Hair follicle dermal papilla cell (primary cell): ENCODE measurements at places on chromosomes 13 and 19. TPM values are rescaled to one million over a fixed set of nuclear protein-coding genes. Genes with fewer than 3 reads are reported as not detected.

Gene ZNF331
- total RNA-seq: 16.1 and 16.6 TPM in 2 replicates

Gene CILP2
- 0.32 and 0.36 TPM in 2 replicates for total RNA-seq

Gene C19orf67
- not detected in 2 replicates for total RNA-seq

Gene TFDP1
- total RNA-seq: 61.7 and 64.9 TPM in 2 replicates

Gene AMH
- 1.6 and 2.1 TPM in 2 replicates for total RNA-seq

Gene APOC4
- not detected in 2 replicates for total RNA-seq

Gene C13orf42
- not detected in 2 replicates for total RNA-seq

Gene ZNF333
- 30.4 and 39.1 TPM in 2 replicates for total RNA-seq

Gene ZNF582
- total RNA-seq: 3.4 and 5.1 TPM in 2 replicates

Gene PPM1N
- total RNA-seq: 0.61 and 1.8 TPM in 2 replicates

Gene OR7D2
- not detected in 2 replicates for total RNA-seq

Gene HIPK4
- total RNA-seq: 0.12 and 0.49 TPM in 2 replicates

Gene KIR2DL3
- not detected in 2 replicates for total RNA-seq

Gene ENOX1
- 11.9 and 13.1 TPM in 2 replicates for total RNA-seq

Gene HCST
- total RNA-seq: 0.81 TPM in 1 of 2 replicates, not detected in the other

Gene SBK2
- total RNA-seq: 0.16 TPM in 1 of 2 replicates, not detected in the other
